ENCODE measurements at places on chromosomes 2 and 18. TPM values are rescaled to one million over a fixed set of nuclear protein-coding genes. Genes with fewer than 3 reads are reported as not detected.

EVA1A gene
- 26.7 TPM for total RNA-seq

BBS5 gene
- 6.1 TPM for total RNA-seq

NTSR2 gene
- total RNA-seq: not detected

OTOS gene
- not detected for total RNA-seq

Data from smooth muscle cell of the pulmonary artery (primary cell).